ENCODE measurements at places on chromosomes 11 and 22.

GRCh38 chr11:113198972-113199661, 115.3 kb upstream of the TTC12 start:
- no peak for DNase-seq

DNA sequence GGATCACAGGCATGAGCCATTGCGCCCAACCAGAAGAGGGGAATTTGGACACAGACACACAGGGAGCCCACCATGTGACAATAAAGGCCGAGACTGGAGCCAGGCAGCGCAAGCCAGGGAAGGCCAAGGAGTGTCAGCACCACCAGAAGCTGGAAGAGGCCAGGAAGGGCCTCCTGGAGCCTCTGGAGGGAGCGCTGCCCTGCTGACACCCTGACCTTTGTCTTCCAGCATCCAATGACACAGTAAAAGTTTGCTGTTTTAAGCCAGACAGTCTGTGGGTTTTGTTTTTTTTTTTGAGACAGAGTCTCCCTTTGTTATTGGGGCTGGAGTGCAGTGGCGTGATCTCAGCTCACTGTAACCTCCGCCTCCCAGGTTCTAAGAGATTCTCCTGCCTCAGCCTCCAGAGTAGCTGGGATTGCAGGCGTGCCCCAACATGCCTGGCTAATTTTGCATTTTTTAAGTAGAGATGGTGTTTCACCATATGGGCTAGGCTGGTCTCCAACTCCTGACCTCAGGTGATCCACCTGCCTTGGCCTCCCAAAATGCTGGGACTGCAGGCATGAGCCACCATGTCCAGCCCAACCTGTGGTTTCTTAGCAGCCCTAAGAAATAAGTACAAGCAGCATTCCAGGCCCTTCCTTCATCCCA, 215.8 kb downstream of the CTTN start:
- DNase-seq, result no peak

GRCh38 chr11:1297011-1297575, 12.3 kb downstream of the TOLLIP start:
- DNase-seq, result no peak

DNA sequence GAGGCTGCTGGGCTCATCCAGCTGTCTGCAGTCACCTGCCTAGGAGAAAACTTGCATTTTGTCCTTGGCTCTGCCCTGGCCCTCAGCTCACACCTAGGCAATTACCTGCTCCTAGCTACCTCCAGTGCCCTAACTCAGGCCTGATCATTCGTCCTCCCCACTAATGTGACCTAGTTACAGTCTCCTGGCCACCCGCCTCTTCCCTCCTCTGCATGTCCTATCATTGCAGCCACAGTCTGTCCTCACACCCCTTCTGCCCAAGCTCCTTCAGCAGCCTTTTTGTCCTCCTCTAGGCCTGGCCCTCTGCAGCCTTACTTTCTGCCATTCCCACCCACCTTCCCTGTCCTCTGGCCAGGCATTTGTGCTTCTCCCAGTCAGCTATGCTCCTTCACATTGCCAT, 17.7 kb upstream of the CCDC134 start:
- DNase-seq, result no peak

DNA sequence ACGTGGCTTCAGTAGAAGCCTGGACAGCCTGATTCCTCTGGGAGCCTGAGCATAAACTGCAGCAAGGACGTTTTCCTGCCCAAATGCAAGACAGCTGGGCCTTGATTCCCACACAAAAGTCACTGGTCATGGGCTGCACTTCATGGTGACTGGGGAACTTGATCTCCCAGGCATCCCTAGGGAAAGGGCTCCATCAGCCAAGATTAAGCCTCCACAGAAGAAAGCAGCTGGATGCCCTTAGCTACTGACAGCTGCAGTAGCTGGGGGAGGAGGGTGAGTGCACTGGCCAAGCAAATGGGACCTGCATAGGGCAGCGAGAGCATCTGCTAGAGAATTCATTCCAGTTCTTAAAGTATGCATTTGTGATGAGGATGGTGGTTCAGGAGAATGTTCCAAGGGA, 267.4 kb upstream of the ISX start:
- no peak for DNase-seq

All from NCI-H526 (cell line).